ENCODE measurements at places on chromosomes 2 and 18.

GRCh38 chr2:215881582-215881981, 131.8 kb downstream of the MREG start:
- no peak for DNase-seq

DNA sequence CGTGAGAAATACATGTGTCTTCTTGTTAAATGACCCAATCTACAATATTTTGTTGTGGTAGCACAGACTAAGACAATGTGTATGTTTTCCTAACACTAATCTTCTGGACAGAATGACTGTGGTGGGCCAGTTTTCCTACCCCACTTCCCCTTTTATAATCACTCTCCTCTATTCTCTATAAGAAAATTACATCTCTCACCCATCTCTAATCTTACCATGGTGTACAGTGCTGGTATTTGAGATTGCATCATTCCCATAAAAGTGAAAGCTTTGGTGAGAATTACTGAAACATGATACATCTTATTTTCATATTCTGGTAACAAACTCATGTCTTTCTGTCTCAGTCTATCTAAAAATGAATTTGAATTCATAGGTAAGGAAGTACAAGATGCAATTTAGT, 40.5 kb downstream of the CAVIN2 start:
- DNase-seq: no peak

DNA sequence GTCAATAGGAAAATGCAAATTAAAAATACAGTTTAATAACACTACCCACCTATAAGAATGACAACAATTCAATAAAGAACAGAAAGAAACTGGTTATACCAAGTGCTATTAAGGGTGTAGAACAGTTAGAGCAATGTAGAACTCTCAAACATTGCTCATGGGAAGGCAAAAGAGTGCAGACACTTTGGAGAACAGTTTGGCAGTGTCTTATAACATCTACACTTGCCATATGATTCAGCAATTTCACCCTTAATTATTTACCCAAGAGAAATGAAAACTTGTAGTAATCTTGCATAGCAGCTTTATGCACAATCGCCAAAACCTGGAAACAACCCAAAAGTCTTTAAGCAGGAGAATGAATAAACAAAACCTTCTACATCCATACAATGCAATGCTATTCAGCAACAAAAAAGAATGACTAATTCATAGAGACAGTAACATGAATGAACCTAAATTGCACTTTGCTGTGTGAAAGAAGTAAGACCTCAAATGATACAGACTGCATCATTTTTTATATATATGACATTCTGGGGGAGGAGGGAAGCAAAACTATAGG, 455.2 kb downstream of the THSD7B start:
- no peak for DNase-seq

DNA sequence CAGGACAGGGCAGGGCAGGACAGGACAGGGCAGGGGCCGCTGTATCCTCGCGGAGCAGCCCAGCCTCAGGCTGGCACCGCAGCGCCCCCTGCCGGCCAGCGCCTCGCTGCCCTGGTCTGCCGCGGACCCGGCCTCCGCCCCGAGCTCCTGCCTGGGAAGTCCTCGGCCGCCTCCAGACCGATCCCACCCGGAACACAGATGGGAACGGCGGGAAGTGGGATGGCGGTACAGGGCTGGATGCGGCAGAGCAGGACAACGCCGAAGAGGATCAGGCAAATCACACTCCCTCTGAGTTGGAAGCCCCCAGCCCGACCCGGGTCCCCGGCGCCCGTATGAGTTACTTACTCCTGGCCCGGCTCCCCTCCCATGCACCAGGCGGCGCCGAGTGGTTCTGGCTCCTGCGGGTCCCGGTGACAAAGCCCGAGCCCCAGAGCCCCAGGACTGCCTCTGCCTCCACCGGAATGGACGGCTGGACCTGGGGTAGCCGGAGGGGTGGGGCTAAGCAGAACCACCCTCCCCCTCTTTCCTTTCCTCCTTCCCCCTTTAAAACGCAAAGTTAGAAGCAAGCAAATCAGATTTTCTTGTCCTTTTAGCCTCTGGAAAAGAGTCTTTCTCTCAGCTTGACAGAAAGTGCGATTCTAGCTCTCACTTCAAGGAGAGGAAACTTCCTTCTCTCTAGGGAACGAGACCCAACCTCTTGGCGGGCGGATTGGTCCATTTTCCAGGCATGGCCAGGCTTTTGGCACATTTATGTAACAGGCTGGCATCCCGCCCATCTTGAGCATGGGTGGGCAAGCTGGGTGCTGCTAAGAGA, at the start of gene TP53I3:
TSS of gene TP53I3 (minus strand) at position 449 of the 814 bp plus-strand sequence. CDS start 508 bp downstream, outside the sequence.
- no peak for DNase-seq

GRCh38 chr2:170377500-170378207, 199.7 kb downstream of the MYO3B start:
- DNase-seq: no peak

GRCh38 chr2:152481881-152482583, 147.1 kb downstream of the FMNL2 start:
- DNase-seq: no peak

- DNase-seq: no peak
Observed at GRCh38 chr18:62331581-62332356, 6.7 kb downstream of the TNFRSF11A start.

Measured in glomerular endothelial cell (primary cell).